Stimulated activated naive CD8-positive, alpha-beta T cell treated with anti-CD3 and anti-CD28 coated beads, Interleukin-15, amount 100 ng/mL, for 72 hours (primary cell): ENCODE measurements at places on chromosomes 12 and 14.

GRCh38 chr14:106879241-106879640 lies 1352.9 kb downstream of the TMEM121 start:
- peak; percentile 81 for DNase-seq

GRCh38 chr14:104708606-104709268 lies 15.3 kb upstream of the ADSS1 start:
- DNase-seq: peak; percentile 71

DNA sequence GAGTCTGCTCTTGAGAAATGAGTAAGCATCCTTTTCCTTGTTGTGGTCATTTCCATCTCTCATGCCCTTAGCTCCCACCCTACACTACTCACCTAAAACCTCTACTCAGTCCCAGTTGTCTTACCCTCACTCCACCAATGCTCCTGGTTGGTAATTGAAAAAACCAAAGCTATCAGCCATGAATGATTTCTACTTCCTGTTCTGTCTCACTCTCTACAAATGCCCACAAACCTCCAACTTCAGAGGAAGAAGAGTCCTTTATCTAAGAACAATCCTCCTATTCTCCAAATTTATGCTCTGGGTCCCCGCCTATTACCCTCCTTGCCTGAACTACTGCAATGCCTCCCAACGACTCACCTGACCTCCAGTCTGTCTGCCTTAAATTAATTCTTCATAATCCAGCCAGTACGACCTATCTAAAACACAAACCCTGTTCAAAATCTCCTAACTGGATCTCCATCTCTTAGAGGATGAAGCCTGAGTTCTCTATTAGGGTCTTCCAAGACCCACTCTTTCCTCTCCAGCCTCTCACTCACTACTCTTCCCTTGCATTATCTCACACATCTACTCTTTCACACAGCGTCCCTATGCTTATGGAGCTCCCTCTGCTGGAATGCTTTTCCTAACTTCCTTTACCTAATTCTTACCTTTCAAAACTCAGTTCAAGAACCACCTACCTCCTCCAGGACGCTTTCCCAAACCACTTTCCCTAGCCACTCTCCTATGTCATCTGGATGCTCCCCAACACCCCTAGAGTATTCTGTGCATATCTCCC lies 2.2 kb downstream of the DHRS1 start:
- DNase-seq: no peak

DNA sequence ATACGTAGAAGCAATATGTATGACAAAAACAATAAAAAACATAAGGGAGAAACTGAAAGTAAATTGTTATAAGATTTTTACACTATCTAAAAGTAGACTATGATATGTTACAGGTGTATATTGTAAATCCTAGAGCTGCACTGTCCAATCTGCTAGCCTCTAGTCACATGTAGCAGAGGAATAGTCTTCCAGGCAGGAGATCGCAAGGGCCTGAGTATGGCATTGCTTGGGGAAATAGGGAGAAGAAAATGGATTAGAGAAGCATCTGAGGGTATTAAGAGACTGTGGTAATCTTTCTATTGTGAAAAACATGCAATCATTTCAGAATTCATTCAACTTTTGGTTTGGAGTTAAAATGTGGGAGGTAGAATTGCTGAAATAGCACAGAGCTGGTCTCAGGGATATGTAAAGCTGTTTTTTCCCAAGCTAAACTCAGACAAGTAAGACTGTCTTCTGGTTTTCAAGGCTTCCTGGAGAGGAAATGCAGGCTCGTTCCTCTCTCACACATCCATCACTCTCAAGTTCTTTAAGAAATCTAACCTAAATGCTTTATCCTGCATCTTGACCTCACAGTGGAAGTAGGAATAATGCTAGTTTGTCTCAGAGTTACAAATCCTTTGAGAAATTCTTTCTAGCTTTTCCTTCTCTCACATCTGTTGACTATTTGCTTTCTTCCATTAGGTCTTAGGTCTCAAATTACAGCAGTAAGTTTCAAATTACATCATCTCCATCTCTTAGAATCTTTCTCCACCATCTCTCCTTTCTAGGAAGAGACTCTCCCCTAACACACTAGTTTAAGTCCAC lies 7.6 kb upstream of the CCDC184 start:
- no peak for DNase-seq

- peak; percentile 26 for DNase-seq
These were observed 1.9 kb upstream of the PIWIL1 start for GRCh38 chr12:130335517-130336392.

GRCh38 chr14:61472801-61473376 lies 151.5 kb downstream of the PRKCH start:
- DNase-seq: peak; percentile 62

- peak; percentile 80 for DNase-seq
These were observed 78.6 kb downstream of the ARF6 start for GRCh38 chr14:49971156-49972130.

DNA sequence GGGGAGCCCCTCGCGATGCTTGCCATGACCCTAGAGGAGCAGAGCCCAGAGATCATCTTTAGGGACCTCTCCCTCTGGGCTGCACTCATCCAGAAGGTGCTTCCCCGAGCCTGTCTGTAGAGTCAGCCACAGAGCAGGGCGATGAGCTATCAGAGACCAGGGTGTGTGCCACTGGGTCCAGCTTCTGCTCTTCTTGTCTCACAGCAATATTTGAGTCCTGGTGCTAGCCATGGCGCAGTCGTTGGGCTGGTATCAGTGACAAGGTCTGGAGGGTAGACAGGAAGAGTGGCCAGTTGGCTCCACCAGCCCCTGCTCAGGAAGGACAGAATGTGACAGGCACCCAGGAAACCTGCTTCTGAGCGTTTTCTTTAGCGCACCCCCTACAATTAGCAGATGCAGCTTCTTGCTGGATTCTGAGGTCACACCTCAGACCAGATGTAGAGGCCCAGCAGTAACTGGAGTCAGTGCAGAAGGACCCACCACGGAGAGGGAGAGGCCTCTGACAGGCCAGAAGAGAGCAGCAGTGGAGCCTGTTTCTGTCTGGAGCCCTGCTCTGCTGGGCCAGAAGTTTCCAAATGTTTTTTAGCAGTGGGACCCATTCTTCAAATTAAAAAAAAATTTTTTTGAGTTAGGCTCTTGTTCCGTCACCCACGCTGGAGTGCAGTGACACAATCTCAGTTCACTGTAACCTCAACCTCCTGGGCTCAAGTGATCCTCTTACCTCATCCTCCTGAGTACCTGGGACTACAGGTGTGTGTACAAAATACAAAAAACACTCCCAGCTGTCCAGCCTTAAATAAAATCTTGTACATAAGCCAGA lies 23.7 kb downstream of the ANKRD9 start:
- DNase-seq: no peak

DNA sequence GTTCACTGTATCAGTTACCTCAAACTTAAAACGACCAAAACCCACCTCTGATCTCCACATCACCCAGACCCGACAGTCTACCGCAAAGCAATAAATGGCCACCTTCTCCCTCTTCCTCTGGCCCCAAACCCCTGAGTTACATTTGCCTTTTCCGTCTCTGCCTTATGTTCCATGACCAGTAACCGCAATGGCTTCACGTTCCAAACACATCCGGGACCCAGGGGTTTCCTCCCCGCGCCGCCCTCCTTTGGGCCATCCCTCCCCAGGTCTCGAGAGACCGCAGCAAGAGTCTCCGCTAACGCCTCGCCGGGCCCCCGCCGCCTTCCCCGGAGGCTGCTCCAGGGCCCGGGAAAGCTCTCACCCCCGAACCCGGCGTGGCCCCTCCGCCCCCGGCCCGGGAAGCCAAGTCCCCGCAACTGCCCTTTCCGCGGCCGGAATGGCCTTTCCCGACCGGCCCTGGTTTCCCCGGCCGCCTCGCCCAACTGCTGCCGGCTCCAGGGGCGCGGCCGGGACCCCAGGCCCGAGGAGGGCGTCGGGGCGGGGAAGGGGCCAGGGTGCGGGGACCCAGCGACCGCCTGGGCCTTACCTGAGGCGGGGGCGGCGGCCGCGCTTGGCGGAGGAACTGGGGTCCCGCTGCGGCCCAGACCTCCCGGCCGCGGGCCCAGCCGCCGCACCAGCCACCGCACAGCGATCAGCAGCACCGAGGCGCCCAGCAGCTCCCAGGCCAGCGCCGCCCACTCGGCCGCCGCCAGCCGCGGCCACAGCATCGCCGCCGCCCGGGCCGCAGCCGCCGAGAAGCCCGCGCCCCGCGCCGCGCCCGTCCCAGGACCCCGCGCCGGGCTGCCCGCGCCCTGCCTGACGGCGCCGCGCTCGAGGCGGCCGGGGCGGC lies at the start of gene ANKLE2:
TSS of gene ANKLE2 (minus strand) at position 801 of the 889 bp plus-strand sequence. CDS start at position 767, 34 bp downstream.
- DNase-seq: peak; percentile 56

DNA sequence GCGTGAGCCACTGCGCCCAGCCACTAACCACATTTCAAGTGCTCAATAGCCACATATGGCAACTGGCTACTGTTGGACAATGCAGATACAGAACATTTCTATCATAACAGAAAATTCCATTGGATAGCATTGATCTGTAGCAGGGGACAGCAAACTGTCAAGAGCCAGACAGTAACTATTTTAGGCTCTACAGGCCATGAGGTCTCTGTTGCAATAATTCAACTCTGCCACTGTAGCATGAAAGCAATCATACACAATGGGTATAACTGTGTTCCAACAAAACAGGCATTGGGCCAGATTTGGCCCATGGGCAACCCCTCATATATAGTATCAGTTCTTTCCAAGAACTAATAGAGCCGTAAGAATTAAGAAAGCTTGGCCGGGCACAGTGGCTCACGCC lies 8.0 kb downstream of the CSRNP2 start:
- no peak for DNase-seq

GRCh38 chr12:116152268-116152667 lies 125.2 kb downstream of the MED13L start:
- no peak for DNase-seq

- no peak for DNase-seq
These were observed 8.8 kb downstream of the PLXNC1 start for GRCh38 chr12:94157181-94157580.

GRCh38 chr12:2811801-2812200 lies 667 bp upstream of the ITFG2 start:
- DNase-seq: no peak

DNA sequence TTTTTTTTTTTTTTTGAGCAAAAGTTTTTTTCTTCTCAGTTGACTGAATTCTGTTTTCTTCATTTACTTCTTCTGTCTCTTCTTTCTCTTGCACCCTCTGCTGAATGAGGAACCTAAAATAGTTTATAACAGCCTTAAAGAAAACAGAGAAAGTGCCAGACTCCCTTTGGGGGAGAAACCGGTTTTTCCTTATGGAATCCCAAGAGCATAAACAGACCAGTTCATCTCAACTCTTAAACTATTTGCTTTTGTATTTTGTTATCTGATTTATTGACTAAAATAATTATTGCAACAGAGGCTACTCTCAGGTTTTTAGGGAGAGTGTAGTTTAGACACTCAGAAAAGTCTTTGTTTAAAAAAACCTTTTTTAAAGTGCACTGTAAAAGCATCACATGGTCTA lies 30.2 kb downstream of the ST8SIA1 start:
- no peak for DNase-seq

- no peak for DNase-seq
These were observed 159.5 kb downstream of the BRMS1L start for GRCh38 chr14:35985474-35986218.

DNA sequence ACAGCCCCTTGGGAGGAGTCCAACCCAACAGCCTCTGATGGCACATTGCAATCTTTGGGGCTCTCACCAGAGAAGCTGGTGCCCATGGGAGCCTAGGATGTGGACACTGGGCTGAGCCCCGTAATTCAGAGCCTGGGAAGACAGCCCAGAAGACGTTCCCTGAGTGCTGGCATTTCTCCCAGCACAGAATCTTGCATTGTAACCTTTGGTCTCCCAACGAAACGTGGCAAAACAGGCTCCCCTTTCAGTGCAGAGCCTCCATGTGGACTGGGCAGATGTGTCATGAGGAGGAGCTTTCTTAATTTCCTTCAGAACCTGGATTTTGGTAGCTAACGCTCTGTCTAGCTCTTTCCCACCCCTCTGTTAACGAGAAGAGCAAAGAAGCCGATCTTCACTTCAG lies 26.3 kb downstream of the BATF start:
- no peak for DNase-seq

DNA sequence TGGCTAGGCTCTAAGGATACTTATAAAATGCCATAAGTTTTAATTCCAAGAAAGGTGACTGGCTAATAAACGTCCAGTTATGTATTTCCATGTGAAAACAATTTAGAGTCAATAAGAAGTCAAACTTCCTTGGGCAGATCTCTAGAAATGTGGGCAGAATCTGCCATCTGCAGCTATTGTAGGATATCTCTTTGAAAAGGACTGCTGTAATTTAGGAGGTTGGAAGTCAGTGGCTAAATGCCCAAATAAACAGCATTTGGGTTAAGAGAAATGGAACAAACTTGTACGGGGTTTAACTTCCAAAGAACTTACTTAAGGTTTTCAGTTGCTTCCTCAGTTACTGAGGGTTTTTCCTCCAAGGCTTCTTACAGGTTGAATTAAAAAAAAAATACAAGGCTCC lies 121.6 kb downstream of the FIGNL2 start:
- no peak for DNase-seq

GRCh38 chr12:46124848-46125619 lies 134.7 kb upstream of the SCAF11 start:
- peak; percentile 31 for DNase-seq

GRCh38 chr12:58727521-58727920 lies 192.8 kb downstream of the LRIG3 start:
- DNase-seq: no peak

GRCh38 chr12:58186914-58187313 lies 245.5 kb downstream of the ATP23 start:
- no peak for DNase-seq

DNA sequence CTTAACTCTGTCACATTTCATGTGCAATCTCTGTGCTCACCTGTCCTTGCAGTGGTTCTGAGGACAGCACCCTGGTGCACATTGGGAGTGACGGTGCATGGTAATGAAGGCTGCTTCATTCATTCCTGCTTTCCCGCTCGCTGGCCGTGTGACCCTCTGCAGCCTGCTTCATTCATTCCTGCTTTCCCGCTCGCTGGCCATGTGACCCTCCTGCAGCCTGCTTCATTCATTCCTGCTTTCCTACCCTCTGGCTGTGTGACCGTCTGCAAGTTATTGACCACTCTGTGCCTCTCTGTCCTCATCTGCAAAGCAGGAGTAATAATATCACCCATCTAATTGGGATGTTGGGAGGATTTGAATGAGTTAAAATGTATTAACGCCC lies 189.1 kb upstream of the TMEM132C start:
- DNase-seq: no peak

GRCh38 chr14:91230397-91231035 lies 14.0 kb downstream of the GPR68 start:
- no peak for DNase-seq

DNA sequence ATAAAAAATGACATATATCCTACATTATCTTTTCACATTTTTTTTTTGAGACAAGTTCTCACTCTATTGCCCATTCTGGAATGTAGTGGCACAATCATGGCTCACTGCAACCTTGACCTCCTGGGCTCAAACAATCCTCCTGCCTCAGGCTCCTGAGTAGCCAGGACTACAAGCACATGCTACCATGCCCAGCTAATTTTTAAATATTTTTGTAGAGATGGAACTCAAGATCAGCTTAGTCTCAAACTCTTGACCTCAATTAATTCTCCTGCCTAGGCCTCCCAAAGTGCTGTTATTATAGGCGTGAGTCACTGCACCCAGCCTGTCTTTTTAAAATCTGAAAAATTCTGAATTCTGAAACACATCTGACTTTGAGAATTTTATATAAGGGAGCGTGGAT lies 241.9 kb upstream of the DCN start:
- DNase-seq: no peak
